Muscle of back (tissue), 13 donors: ENCODE measurements at places on chromosomes 2 and 18.

DNA sequence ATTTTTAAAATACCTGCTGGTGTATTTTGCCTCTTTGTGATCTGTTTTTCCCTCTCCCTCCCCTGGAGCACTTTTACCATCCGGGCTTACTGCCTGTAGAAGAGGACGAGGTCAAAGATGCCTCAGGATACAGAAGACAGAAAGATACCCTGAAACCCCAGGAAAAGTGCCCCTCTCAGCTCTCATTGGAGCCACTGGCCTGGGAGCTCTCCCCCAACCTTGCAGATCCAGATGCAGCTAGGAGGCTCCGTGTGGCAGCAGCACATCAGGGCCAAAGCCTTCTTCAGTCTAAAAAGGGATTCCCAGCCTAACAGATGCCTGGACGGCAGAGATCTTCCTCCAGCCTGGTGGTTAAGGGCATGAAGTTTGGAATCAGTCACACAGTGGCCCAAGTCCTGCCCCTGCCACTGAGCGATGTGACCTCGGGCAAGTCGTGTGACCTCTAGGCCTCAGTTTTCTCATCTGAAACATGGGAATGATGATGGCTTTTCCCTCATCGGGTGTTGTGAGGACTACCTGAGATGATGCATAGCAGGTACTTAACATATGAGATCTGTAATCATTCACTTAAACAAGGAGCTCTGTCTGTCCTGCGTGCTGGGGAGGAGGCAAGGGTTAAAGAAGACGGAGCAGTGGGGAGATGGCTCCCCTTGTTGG, 239.4 kb downstream of the DYSF start:
- DNase-seq: no peak

- DNase-seq: no peak
Observed at GRCh38 chr2:26591619-26592505, 49.3 kb downstream of the CIB4 start.

DNA sequence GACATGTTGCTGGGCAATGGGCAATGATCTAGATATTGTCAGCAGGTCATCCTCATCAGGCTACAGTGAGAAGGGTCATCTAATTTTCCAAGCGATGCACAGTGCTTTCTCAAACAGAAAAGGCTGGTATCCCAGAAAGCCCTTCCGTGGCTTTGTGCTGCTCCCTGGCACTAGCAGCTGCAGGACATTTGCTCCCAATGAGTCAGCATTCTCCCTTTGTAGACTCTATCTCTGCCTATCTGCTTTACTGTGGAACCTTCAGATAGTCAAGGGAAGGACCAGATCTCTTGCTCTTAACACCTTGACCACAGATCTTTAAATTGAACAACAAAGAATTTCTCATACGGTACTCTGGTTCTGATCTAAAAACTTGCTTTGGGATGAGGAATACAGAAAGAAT, 101.4 kb downstream of the CDH2 start:
- DNase-seq: no peak

DNA sequence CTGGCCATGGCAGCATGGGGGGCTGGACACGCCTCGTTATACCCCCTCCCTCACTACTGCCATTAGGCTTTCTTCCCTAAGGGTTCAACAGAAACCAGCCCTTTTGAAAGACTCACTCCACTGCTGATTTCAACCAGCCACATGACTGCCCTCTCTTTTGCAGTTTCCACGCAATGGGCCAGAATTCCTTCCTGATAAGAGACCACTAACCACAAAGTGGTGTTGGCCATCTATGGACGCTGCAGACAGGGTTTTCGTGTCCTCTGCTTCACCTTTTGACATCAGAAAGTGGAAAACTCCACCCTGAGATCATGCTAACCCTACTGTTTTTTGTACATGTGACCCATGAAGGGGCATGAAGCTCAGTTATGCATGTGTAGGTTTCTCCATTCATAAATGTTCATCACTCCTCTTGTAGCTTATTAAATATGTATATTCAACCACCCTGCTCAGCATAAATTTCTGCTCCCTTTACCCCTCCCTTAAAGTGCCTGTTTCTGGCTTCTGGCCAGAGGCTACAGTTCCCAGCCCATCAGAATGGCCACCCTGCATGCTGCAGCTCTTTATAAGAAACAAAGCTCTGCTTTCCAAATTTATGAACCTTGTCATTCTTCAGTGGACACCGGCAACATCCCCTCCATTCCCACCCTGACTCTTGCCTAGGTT, 106.6 kb upstream of the MSH6 start:
- DNase-seq: no peak

DNA sequence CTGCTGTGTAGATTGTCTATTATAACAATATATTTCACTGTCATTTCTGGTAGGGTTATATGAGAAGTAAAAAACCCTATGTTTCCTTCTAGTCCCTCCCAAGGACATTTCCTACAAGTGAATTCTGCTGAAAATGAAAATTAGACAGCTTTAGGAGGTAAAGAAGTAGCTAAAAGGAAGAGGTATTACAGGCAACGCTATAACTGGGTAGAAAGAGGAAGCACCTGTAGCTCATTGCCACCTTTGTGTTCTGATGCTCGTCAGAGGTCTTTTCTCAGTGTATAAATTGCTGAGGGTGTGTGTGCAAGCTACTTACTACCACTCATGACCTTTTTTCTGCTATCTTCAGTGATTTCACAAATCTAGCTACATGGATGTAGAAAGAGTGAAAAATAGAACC, 1.4 kb downstream of the DNAJC10 start:
- DNase-seq: no peak

GRCh38 chr2:99488539-99489062, 1.2 kb downstream of the REV1 start:
- peak; percentile 25 for DNase-seq

GRCh38 chr2:105235388-105236059, 6.0 kb upstream of the GPR45 start:
- peak; percentile 77 for DNase-seq

GRCh38 chr2:120680136-120680761, 55.4 kb upstream of the GLI2 start:
- DNase-seq: peak; percentile 92

DNA sequence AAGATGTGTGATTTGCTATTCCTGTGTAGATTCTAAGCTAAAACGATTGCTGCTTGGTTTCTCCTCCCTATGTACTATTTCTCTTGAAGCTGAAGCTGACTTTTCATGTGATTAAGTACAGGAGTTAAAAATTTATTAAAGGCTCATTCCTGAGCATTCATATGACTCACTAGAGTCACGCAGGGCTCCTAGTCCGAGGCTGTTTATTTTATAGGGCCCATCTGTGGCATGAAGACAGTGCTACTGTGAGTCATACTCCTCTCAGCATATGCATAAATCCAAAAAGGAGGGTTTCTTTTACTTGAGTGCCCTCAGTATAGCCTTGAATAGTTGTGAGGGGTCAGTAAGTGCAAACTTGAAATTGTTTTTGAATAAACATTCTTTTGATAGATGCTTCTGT, 378.8 kb downstream of the PTPRM start:
- DNase-seq: no peak

DNA sequence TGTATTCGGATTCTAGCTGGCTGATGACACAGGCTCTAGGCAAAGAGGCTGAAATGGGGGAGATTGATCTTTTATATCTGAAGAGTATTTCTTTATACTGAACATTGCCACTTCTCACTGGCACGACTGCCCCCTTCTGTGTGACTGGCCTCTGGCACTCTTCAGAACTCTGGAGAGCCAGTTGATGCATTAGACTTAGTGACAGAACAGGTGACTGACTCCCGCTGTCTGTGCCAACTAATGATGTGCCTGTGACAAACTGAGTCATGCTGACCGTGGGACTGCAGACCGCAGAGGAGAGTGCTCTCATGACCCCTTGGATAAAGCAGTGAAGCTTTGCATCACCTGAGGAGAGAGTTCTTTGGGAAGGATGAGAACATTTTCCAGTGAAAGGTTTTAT, 14.4 kb downstream of the MGAT5 start:
- DNase-seq: peak; percentile 38

DNA sequence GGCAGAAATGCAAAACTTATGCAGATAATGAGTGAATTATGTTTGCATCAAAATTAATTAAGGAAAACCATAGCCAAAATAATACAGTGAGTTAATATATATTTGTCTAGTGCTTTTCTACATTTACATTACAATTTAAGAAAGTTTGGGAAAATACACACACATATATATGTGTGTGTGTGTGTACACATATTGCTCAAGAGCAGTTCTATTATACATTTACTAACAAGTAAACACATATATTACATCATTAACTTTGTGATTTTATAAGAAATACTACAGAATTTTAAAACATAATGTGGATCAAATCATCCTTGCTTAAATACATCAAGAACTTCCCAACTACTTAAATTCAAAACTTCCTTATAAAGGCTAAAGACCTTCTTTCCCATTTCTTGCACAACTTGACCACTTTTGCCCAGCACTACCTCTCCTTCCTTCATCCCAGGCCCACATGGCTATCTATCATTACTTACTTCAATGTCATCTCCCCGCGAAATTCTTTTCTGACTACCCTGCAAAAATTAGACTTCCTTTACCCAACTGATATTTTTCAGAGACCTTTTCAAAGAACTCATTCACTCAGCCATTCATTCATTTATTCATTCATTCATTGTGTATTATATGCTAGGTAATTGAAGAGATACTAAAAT, 68.4 kb downstream of the COL5A2 start:
- no peak for DNase-seq

- no peak for DNase-seq
Observed at GRCh38 chr2:127024769-127025358, 82.1 kb downstream of the BIN1 start.

DNA sequence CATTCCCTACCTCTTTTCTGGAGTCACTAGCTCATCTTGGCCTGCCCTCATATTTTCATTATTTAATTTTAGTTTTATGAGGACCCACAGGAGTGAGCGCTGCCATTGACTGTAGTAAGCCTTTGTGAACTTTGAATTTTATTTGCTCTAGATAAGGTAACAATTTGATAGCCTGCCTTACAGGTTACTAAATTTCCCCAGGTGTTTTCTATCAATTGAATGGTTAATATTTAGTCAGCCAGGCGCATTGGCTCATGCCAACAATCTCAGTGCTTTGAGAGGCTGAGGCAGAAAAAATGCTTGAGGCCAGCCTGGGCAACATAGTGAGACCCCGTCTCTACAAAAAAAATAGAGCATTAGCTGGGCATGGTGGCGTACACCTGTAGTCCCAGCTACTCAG, 50.2 kb downstream of the DAW1 start:
- DNase-seq: no peak

GRCh38 chr2:241151934-241152660, 1.8 kb downstream of the PPP1R7 start:
- DNase-seq: no peak

- no peak for DNase-seq
Observed at GRCh38 chr18:11902522-11903292, 5.4 kb downstream of the MPPE1 start.

GRCh38 chr2:6181525-6181924, 489.3 kb downstream of the SOX11 start:
- peak; percentile 53 for DNase-seq

DNA sequence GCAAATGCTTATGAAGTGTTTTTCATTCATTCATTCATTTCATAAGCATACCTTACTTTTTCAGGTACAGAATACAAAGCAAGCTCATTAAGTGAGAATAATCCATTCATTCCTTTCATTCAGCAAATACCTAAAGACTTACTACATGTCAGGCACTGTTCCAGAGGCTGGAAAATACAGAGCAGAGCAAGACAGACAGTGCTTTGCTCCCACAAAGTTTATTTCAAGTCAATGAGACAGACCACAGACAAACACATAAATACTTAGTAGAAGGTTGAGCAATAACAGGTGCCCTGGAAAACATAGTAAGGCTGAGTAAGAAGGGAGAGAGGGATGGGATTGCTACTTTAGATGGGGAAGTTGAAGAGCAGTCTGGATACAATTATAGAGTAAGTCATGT, 309.8 kb downstream of the C1D start:
- DNase-seq: no peak

DNA sequence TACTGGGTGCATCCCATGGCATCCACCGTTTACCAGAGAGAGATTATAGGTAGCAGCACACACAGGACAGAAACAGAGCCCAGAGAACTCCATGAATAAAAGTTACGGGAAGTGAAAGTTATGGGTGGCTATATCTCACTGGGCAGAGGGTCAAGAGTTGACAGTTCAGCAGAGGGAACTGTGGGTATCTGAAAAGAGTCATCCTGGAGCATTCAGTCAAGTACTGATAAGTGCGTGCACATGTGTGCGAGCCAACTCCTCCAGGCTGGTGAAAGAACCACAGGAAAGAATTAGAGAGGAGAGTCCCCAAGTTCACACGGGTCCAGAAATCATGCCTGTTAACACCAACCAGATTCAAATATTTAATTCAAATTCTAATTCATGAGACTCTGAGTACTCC, 1588.2 kb downstream of the LRP1B start:
- DNase-seq: no peak

DNA sequence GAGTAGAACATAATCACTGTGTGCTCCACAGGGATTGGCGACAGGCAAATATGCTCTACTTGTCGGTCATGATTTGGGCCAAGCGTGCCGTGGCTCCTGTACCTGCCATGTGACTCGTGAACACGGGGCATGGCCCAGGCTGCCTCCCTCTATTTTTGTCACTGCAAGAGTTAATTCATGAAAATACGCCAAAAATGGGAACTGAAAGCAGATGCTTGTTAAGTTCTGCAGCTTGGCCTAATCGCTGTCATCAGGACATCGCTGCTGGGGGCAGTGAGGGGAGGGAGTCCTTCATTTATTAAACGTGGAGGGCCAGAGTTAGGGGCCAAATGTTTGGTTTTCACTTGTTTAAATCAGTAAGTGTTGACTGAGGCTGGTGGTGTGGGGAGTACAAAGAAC, 177.8 kb downstream of the BCL2 start:
- no peak for DNase-seq

DNA sequence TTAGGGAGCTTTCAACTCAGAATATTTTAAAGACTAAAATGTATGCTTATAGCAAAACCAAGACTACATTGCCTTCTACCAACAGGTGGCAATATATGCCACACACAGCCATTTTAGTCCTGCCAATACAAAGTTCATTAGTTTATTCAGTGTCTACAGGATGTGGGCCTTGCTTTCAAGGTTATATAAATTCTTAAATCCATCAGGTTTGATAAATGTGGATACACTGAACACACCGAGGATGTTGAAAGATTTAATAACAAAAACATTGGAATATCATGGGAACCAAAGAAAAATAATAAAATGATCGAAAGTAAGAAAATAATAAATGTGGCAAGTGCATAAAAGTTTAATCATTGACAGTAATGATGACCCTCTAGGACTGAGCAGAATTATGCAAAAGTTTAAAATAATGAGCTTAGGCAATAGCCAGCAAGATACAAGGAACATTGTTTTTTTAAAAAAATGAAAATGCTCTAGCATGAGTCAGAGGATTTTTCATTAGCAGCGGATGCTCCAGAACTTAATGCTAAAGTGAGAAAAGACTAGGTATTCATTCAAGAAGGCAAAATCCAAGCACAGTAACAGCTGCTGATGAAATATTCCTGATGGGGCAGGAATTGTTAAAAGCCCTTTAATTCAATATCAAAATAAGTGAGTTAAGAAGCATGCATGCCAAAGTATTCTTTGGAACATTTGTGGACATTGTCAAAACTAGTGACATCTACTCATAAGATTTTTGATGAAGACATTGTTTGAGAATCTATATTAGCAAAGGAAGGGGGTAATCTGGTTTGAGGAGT, 14.2 kb downstream of the SCN9A start:
- DNase-seq: no peak
